ENCODE measurements at places on chromosomes 7 and 10. TPM values are rescaled to one million over a fixed set of nuclear protein-coding genes. Genes with fewer than 3 reads are reported as not detected.

GRCh38 chr7:154371424-154371823 lies 319.2 kb downstream of the DPP6 start:
- DNase-seq, result no peak

DNA sequence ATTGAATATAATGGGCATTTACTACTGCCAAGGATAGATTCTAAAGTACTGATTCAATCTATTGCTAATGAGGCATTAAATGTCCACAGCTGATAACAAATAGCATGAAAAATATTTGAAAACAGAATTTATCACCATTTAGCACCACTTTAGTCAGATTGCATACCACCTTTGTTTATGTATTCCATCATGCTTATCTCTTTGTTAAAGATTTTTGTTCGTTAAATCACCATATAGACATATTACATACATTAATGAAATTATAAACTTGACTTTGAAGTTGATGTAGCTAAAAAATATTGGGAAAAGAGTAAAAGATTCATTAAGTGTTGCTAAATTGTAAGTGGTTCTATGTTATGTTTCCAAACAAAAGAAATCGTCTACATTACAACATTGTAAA lies 252.8 kb upstream of the LRRTM3 start:
- DNase-seq, result no peak

DNA sequence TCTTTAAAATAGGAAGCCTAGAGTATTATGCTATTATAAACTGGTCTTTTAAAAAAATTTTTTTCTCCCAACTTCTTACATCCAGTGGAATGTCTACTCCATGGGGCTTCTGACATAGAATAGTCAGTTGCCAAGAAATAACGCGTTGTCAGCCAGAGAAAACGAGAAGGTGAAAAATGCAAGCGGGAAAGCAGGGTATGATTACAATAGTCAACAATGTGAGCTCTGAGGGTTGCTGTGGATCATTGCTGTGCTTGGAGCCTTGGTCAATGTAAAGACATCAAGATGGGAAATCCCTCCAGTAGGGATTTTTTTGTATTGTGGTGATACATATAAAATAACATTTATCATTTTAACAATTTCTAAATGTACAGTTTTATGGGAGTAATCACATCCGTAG lies 27.6 kb upstream of the PLPP4 start:
- no peak for DNase-seq

DNA sequence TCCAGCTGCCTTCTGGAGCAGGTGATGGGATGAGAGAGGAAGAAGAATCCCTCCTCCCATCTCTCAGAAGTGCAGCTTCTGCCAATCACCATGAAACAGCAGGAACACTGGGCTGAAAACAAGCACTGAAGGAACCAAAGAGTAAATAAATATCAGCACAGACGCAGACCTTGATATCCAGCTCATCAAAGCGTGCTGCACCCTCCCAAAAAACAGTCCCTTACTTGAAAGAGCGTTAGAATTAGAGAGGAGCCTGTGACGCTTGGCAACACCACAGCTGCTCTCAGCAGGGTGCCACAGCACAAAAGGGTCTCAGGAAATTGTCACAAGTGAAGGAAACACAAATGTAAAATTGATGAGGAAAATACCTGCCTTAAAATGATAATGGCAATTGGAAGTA lies 39.5 kb downstream of the KLF6 start:
- DNase-seq, result no peak

DNA sequence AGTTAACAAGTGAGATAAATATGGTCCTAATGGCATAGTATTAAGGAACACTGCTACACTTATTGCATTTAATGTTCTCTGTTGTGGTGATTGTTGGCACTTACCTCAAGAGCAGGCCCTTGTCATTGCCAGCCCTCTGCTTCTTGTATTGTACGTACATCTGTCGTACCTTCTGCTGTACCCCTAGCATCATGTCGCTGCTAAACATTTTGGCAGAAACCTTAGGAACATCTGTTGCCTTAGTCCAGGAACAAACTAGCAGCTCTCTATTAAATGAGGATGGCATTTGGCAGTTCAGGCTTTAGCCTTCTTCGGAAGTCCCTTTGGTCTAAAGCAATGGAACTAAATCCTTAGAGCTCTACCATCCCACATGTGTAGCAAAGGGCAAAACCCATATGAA lies 47.6 kb downstream of the PRKG1 start:
- no peak for DNase-seq

- no peak for DNase-seq
Measured at GRCh38 chr10:126087796-126088505, 191.6 kb downstream of the FANK1 start.

DNA sequence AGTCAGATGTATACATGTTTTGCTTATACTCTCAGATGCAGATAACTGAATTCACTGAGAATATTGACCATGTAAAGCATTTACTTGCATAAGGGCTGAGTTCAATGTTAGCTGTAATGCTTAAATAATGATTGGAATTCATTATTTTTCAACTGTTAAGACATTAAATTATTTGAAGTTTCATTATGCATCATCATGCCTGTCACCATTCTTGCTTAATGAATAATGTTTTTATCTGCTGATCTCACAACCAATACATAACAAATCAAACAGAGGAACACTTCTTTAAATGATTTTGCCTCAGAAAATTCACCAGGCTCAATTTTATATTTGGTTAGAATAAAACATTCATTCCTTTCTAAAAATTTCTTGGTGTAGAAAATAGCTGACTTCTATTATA lies 233.4 kb downstream of the GPR37 start:
- no peak for DNase-seq

- no peak for DNase-seq
Measured at GRCh38 chr10:71263376-71263775, 51.0 kb downstream of the UNC5B start.

DNA sequence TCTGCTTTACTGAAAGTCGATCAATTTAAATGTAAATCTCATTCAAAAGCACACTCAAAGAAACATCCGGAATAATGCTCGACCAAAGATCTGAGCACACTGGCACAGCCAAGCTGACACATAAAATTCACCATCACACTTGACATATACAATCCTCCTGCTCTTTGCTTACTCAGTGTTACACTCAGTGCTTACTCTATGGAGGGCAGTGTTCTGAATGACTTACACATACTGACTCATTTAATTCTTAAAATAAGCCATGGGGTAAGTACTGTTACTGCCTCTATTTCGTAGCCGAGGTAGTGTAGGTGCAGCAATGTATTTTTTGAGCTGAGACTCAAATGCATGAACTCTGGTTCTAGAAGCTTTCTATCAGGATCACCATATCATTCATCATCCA lies 421.5 kb upstream of the LRRN3 start:
- no peak for DNase-seq

- no peak for DNase-seq
Measured at GRCh38 chr7:26420422-26421019, 128.9 kb downstream of the SNX10 start.

- no peak for DNase-seq
Measured at GRCh38 chr7:102248456-102249395, 37.9 kb upstream of the SH2B2 start.

- no peak for DNase-seq
Measured at GRCh38 chr7:111363099-111363498, 199.2 kb downstream of the IMMP2L start.

- no peak for DNase-seq
Measured at GRCh38 chr7:152699079-152699478, 23.1 kb upstream of the XRCC2 start.

DNA sequence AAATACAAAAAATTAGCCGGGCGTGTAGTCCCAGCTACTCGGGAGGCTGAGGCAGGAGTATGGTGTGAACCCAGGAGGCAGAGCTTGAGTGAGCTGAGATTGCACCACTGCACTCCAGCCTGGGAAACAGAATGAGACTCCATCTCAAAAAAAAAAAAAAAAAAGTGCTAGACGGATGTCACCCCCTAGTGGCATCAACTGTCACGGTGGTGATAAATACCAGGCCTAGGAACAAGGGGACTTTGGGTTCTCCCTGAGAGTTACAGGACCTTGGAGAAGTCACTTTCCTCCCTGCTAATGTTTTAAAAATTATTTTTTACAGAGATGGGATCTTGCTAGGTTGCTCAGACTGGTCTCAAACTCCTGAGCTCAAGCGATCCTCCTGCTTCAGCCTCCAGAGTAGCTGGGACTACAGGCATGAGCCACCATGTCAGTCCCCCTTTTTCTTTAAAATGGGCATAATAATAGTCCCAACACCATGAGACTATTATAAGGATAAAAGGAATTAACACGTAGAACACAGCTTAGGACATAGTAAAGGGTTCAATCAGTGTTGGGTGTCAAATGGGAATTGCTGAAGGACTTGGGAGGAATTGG lies 2.6 kb upstream of the TMEM130 start:
- DNase-seq, result no peak

GRCh38 chr10:29918623-29919400 lies 140.6 kb downstream of the JCAD start:
- DNase-seq, result no peak

GRCh38 chr7:2232766-2233520 lies at the start of gene MAD1L1:
Gene MAD1L1 (minus strand): TSS chr7:2232945. CDS start chr7:2230133, 2,812 bp downstream.
- peak; percentile 88 for DNase-seq

DNA sequence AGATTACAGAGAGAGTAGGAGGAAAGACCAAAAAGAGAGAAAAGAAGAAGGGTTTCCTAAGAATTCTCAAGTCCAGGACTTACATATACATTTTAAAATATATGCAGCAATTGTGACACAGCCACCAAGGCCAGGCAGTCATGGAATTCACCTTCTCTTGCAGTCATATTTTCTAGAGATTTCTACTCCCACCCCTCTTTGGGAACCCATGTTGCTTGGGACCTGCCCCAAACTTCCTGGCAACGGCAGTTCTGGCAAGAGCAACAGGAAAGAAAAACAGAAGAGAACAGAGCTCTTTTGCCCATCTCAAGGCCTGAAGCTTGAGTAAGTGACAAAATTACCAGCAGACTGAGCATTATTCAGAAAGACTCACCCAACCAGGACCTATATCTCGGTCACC lies 128.3 kb upstream of the ASAH2 start:
- DNase-seq, result no peak

- no peak for DNase-seq
Measured at GRCh38 chr10:73867871-73868631, 6.3 kb downstream of the CAMK2G start.

- DNase-seq, result no peak
Measured at GRCh38 chr7:13104128-13104527, 416.7 kb downstream of the ARL4A start.

The FAM221A gene
- total RNA-seq, result 9.9 TPM

The OR2A1 gene
- total RNA-seq, result not detected

The CTNNA3 gene
- total RNA-seq, result not detected

The HTRA1 gene
- total RNA-seq, result not detected

The BAIAP2L1 gene
- total RNA-seq, result 2.7 TPM

The FMC1 gene
- total RNA-seq, result 3.7 TPM

The CUTC gene
- 42.2 TPM for total RNA-seq

The NME8 gene
- total RNA-seq, result not detected

The FOXI2 gene
- total RNA-seq, result not detected

The ITPRID1 gene
- not detected for total RNA-seq

The ATAD1 gene
- 53.0 TPM for total RNA-seq
